Activated T-cell treated with anti-CD3 and anti-CD28 coated beads, Interleukin-2, amount 50 U/mL, for 24 hours (primary cell): ENCODE measurements at places on chromosomes 5 and 9.

DNA sequence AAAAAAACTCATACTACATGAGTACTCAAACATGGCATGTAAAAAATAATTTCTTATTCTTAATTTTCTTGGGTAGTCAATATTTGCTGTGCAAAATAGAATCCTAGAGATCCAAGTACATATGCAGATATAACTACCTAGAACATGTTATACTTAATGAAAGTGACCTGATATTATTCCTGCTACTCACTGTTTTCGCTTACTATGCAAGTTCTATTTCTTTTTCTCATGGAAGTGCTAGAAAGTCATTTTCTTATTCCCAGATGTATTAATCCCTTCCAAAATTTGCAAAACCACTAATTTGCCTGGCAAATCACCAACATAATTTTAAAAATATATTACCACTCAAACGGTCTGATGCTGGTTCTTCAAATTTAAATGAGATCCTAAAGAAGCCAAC, 19.2 kb upstream of the PLAC8L1 start:
- DNase-seq: no peak

- DNase-seq: no peak
These were observed 1.4 kb upstream of the SPAAR start for GRCh38 chr9:35907711-35908503.

GRCh38 chr5:147226512-147226911, 8.3 kb upstream of the STK32A start:
- no peak for DNase-seq

DNA sequence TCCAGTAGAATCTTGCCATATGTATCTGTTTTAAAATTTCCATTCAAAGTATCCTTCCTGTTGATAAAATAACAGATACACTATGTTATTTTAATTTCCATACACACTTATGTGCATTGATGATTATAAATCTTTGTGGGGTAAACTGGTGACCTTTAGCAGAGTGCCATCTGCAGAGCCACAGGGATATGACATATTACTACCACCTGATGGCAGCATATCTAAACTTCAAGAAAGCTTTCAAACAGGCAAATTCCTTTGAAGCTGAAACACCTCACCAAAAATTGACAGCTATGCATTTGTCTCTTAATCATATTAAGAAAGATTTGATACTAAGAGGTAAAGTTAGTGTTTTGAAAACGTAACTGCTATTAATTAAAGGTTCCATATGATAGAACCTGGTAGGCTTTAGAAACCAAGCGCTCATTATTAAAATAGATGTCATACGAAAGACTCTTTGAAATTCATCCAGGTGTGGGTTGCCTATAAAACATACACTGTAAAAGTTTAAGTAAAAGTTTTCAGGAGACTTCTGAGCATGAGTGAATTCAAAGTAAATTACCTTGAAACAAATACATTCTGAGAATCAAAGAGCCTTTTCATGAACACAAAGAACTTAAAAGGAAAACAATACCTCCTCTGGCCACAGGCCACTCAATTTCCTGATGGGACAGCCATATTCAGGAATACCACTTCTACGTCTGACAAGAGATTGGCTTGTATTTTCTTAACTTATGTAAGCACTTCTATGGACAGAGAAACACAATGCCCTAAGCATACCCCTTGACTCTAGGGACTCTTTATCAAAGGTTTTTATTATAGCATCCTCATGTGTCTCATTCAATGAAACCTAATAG, 93.3 kb downstream of the KIAA0825 start:
- no peak for DNase-seq

DNA sequence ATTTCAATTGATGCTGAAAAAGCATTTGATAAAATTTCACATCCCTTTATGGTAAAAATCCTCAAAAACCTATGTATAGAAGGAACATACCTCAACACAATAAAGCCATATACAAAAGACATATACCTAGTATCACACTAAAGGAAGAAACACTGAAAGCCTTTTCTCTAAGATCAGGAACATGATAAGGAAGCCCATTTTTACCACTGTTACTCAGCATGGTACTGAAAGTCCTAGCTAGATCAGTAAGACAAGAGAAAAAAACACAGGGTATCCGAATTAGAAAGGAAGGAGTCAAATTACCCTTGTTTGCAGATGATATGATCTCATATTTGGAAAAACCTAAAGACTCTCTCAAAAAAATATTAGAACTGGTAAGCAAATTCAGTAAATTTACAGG, 350.2 kb upstream of the PDE4D start:
- DNase-seq: no peak

DNA sequence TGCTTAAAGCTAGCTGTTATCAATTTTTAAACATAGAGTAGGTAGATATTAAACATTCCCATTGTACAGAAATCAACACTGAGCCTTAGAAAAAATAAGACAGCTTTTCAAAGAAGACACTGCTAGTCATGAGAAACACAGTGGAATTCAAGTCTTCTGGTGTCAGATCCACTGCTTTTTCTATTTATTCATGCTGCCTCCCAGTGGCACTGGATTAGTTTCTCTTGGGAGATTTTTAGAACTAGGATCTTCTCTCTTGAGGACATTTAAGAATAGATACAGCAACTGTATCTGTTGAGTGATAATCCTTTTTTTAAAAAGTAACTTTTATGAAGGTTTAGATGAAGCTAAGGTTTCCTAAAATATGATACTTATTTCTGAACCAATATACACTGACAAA, 1635.4 kb upstream of the C9orf72 start:
- DNase-seq: no peak

GRCh38 chr5:58018016-58018415, 441.9 kb downstream of the PLK2 start:
- no peak for DNase-seq

- no peak for DNase-seq
These were observed 116.1 kb upstream of the PITX1 start for GRCh38 chr5:135149956-135150723.

GRCh38 chr9:129454467-129455067, 166.3 kb downstream of the C9orf50 start:
- DNase-seq: no peak

- DNase-seq: no peak
These were observed 566.4 kb downstream of the EFNA5 start for GRCh38 chr5:107104040-107104995.

DNA sequence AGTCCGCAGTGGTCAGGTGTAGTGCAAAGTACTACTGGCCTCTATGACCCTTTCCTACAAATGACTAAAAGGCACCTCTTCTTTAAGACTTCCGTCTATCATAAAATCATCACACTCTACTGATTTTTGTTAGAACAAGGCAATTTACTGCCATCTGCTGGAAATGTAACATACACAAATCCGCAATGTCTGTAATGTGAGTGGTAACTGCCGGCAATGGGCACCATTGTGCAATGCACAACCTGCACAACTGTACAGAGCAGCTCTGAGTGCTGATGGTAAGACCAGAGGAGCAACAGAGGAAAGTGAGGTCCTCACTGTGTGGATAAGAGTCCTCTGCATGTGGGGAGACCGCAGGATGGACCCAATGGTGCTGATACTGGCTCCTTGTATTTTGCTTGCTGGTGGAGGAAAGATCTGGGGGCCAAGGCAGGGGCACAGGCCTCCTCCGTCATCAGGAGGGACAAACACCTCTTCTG, 103.7 kb downstream of the ATPSCKMT start:
- DNase-seq: no peak

GRCh38 chr9:132647806-132648205, 22.0 kb downstream of the DDX31 start:
- DNase-seq: no peak

GRCh38 chr5:39015743-39016586, 58.2 kb downstream of the RICTOR start:
- no peak for DNase-seq

DNA sequence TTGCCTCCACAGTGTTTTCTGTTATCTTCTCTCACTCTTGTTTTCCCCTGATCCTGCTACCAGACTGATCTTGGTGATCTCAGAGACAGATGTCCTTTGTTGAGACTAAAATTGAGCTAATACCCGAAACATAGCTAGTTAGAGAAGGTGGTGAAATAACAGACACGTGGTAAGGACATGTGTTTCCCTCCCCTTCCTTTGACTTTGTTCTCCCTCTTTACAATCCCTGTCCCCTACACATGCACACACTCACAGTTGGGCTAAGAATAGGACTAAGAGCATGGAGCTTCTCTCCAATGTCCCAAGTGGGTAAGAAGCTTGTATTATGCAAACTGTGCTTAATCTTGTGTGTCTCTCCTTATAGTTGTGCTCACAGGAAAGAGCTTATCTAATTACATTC, 1603.0 kb upstream of the C9orf72 start:
- no peak for DNase-seq

GRCh38 chr9:107793541-107793940, 304.0 kb upstream of the KLF4 start:
- no peak for DNase-seq

GRCh38 chr9:3177146-3177761, 333.4 kb upstream of the PUM3 start:
- no peak for DNase-seq

DNA sequence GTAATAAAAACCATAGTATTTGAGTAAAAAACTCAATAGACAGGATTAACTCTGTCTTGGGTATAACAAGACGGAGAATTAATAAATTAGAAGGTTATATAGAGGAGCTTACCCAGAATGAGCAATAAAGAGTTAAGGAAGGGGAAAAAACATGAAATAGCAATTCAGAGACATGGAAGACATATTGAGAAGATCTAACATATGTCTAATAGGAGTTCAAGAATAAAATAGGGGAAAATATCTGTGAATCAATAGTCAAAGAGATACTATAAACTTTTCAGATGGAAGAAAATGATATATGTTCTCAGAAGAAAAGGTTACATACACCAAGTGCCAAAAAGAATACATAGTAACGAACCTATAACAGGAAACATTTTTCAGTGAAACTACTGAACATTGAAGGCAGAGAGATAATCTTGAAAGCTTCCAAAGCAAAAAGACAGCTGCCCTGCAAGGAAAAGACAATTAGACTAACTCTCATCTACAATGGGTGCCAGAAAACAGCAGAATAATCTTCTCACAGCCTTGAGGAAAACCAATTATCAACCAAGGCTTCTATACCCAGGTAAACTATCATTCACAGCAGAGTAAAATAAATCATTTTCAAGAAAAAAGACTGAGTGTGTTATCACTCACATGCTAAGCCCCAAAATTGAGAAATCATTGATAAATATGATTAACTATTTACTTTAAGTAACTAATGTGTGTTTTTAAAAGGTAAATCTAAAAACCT, 106.0 kb downstream of the ENC1 start:
- DNase-seq: no peak

GRCh38 chr9:22073349-22073748, 64.2 kb upstream of the CDKN2B start:
- DNase-seq: no peak

GRCh38 chr5:173329491-173330337, 1.5 kb upstream of the STC2 start:
- peak; percentile 48 for DNase-seq

GRCh38 chr5:14321936-14322335, 178.8 kb downstream of the TRIO start:
- no peak for DNase-seq

DNA sequence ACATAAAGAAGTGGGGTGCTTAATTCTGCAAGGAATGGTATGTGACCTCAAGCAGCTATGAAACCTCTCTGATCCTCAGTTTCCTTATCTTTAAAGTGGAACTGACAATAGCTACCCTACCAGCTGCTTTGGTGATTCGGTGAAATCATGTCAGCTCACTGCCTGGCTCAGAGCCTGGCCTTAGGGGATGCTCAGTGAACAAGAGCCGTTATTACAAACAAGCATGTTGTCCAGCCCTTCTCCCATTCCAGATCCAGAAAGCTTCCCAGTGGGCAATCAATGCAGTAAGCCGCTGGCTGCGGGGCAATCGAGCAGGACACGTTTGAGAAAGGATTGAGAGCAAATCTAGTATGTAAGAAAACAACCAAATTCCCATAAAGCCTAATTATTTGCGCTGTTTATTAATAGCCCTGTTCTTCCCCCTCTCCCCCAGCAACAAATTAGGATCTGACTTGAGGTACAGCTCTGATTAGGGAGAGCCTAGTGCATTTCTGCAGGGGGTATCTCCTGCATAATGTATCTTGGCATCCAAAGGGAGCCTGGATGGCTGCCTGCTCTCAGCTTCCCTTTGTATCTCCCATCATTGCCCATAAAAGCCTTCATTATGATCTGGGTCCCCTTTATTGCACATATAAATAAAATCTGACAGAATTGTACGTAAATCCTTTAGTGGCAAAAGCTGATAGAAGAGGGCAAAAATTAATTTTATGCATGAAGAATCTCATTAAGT, 371.4 kb downstream of the TMEM232 start:
- no peak for DNase-seq

- DNase-seq: no peak
These were observed 1051.3 kb upstream of the DMAC1 start for GRCh38 chr9:8850914-8851313.

- no peak for DNase-seq
These were observed 363.3 kb upstream of the MEF2C start for GRCh38 chr5:89246252-89246651.

- no peak for DNase-seq
These were observed 7.6 kb upstream of the ZNF474 start for GRCh38 chr5:122121479-122122465.

- peak; percentile 45 for DNase-seq
These were observed 916 bp downstream of the TOR1A start for GRCh38 chr9:129822898-129823541.

DNA sequence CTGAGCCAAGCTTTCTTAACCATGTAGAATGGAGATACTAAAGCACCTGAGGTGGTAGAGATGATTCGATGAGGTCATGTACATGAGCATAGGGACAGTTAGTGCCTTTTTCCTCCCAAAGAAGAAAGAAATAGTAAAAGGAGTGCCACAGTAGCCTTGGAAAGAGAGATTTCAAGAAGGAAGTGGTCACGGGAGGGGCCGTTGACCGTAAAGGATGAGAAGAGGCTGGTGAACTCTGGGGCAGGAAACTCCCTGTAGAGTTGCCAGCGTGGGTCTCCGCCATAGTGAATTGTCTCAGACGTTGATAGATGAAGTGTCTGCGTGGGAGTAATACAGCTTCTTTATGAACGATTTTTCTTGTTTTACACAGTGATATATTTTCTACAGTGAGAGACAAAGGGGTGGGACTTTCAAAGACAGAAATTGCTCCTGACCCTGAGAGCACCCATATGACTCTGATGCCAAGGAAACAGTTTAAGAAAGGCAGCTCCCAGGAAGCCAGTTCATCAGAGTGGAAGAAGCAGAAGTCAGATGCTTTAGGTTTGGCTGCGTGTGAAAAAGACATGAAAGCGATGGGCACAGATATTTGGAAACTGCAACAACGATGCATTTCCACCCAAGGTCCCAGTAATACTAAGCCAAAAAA, 41.3 kb downstream of the UGCG start:
- DNase-seq: peak; percentile 71

- DNase-seq: no peak
These were observed 7.5 kb downstream of the SLC22A5 start for GRCh38 chr5:132376694-132377641.

- no peak for DNase-seq
These were observed 32.0 kb upstream of the DHFR start for GRCh38 chr5:80686757-80687156.
